Body of pancreas (tissue), 4 donors: ENCODE measurements at places on chromosomes 12 and 14.

DNA sequence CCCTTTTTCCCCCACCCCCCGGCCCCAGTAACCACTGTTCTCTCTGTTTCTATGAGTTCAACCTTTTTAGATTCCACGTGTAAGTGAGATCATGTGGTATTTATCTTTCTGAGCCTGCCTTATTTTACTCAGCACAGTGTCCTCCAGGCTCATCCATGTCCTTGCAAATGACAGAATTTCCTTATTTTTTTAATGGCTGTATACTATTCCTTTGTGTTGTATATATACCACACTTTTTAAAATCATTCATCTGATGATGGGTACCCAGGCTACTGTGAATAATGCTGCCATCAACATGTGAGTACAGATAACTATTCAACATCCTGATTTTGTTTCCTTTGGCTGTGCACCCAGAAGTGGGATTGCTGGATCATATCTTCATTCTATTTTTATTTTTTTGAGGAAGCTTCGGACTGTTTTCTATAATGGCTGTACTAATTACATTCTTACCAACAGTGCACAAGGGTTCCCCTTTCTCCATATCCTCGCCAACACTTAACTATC lies 54.7 kb downstream of the DDX51 start:
- DNase-seq, result no peak

- DNase-seq, result peak; percentile 93
Observed at GRCh38 chr12:12405882-12406281, 49.0 kb downstream of the BORCS5 start.

- no peak for DNase-seq
Observed at GRCh38 chr12:3636328-3636727, 116.6 kb downstream of the CRACR2A start.

GRCh38 chr12:25263594-25263993 lies 12.9 kb upstream of the KRAS start:
- no peak for DNase-seq

DNA sequence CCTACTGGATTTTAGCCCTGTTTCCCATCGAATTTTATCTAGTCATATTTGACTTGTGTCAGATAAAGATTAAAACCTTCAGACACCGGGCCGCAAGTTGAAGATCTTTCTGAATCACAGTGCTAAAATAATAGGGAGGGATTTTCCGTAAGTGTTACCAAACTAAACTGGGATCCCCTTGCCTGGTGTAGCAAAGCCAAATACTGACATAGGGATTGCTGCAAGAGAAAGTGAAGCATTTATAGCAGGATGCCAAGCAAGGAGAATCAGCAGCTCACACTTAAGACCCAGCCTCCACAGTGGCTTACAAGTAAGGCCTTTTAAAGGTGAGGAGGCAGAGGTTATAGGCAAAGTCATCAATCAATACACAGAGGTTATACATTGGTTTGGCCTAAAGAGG lies 147.4 kb downstream of the AKAP6 start:
- DNase-seq, result no peak

DNA sequence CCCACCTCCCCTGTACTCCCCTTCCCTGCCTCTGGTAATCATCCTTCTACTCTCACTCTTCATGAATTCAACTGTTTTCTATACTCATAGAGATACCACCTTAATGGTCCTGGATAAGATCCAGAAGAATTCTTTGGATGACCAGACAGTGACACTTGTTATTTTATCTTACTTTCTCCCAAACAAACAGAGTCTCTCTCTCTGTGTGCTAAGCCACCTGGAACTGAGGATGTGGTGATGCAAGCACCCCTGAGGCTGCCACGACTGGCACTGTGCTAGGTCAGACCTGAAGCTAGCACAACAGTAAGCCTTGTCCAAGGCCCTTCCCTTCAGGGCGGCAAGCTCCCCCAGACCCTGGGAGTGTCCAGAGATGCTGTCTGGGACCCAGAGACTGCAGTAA lies 250.2 kb downstream of the C12orf50 start:
- no peak for DNase-seq

GRCh38 chr12:54329759-54330158 lies 4.8 kb downstream of the COPZ1 start:
- DNase-seq, result no peak

- DNase-seq, result no peak
Observed at GRCh38 chr12:80260269-80260668, 160.9 kb downstream of the OTOGL start.

DNA sequence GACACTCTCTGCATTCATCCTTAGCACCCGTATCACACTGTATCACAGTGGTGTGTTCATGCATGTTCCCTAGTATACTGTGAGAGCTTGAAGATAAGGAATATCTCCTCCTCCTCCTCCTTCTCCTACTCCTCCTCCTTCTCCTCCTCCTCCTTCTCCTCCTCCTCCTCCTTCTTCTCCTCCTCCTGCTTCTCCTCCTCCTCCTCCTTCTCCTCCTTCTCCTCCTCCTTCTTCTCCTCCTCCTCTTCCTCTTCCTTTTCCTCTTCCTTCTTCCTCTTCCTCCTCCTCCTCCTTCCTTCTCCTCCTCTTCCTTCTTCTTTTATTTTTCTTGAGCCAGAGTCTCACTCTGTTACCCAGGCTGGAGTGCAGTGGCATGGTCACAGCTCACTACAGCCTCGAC lies 27.1 kb downstream of the DAO start:
- DNase-seq, result no peak

GRCh38 chr12:32666018-32666417 lies 13.1 kb upstream of the DNM1L start:
- no peak for DNase-seq

GRCh38 chr12:13199592-13199991 lies 3.1 kb downstream of the EMP1 start:
- no peak for DNase-seq

DNA sequence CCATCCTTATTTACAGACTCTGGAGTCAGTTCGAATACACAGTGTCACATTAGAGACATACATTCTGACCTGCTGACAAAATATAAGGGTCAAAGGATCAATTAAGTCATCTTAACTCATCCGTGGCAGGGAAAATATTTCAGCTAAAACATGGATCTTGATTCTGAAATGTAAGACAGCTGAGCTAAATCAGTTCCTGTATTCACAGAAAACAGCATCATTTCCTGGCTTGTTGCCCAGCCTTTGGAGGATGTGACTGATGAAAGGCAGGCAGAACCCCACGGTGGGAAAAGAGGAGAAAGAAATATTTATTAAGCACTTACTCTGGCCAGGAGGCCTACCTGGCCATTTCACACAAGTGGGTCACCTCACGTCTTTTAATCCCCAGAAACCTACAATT lies 101.9 kb downstream of the GAS2L3 start:
- DNase-seq, result peak; percentile 13

- no peak for DNase-seq
Observed at GRCh38 chr12:6322352-6322751, 11.9 kb downstream of the PLEKHG6 start.

DNA sequence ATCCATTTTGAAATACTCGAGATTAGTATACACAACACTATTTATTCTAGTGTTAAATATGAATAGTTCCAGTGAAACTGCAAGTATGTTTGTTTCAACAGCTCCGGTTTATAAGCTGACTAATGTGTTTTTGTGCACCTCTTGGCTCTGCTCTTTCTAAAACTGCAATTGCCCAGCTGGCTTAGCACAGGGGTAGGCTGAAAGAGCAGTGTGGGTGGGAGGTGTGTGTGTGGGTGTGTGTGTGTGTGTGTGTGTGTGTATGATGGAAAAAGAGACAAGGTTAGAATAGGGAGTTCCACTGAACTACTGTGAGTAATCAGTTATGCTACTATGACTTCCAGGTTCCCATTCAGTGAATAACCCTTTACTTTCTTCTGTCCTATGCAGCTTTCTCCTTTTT lies 37.8 kb upstream of the DDHD1 start:
- no peak for DNase-seq

DNA sequence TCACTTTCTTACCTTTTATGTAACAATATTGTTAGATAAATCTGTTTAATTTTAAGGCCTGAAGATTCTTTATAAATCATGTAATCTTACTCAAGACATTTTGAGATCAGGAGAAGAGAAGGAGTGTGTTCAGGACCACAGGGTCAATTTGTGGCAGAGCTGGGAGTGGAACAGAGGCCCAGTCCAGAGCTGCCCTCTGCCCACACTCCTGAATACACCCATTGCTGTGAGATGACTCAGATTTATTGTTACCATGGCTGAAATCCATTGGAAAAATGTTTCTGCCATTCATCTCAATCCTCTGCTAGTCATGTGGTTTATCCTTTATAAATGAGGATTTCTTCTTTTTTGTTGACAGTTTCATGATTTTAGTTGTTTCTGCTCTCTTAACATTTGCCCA lies 100.5 kb upstream of the STXBP6 start:
- no peak for DNase-seq

DNA sequence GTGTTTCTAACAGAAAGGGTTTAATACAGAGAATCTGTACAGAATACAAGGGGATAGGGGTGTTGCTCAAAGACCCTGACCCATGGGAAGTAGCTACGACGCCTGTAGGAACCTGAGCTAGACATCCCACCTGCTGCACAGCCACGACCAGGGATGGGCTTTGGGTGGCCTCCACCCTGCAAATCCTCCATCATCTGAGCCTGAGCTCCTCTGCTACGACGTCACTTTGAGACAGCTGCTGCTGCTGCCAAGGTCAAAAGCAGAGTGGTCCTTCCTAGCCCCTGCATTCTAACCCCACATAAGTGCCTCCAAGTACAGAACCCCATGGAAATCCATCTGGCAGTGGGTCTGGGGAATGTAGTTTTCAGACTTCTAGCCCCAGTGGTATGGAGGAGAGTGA lies 43.8 kb downstream of the JAG2 start:
- DNase-seq, result no peak

DNA sequence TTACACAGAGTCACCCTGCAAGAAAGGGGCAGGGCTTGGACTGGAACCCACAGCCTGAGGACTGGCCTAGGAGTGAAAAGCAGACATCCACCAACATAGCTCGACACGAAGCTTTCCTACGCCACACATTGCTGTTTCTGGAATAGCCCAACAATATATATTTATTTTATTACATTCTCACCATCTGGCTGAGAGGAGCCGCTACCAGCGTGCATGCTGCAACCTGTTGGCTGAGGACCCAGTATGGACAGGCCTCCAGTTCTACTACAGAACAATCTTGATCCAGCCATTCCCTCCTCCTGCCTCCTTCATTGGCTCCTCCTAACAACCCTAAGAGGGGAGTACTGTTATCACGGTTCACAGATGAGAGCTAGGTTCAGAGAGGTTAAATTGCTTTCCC lies 35.6 kb upstream of the TBX5 start:
- DNase-seq, result no peak

DNA sequence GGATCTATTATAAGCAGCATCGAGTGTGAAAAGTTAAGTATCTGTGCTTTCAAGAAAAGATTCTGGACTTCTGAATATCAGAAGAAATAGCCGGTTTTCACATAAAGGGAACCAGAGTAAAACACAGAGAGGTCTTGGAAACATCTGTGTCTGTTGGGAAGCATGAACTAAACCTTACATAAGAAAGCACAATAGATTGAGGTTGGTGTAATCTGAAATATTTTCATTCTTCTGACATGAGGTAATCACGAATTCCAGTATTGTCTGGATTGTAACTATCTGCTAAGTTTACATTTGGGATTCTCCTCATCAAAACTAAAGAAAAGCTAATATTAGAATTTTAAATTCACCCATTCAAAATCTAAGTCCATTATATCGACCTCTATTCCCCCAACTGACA lies 161.3 kb downstream of the CPNE8 start:
- no peak for DNase-seq

DNA sequence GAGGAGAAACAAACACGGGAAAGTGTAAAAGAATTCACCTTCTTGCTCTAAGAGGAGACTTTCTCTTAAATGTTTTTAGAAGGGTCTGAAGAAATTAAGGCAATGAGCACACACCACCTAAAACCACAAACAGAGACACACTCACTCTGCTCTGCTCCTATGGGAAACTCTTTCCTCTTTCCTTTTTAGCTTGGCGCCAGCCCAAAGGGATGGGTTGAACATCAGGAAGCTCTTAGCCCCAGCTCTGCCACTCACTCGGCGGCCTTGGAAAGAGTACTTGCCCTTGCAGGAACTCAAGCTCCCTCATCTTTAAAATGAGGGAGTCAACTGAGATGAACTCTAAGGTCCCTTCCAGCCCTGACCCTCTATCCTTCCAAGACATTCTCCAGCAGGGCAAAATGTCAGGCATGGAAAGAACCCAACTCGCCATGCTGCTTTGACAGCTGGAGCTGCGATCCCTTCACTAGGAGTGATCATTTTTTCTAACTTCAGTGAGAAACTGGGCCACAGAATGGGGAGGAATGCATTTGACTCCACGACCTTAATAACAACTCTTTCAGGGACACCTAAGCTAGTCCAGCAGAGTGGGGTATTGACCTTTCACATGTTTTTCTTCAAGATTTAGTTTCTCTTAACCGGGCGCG lies 980 bp upstream of the RNASE8 start:
- no peak for DNase-seq

DNA sequence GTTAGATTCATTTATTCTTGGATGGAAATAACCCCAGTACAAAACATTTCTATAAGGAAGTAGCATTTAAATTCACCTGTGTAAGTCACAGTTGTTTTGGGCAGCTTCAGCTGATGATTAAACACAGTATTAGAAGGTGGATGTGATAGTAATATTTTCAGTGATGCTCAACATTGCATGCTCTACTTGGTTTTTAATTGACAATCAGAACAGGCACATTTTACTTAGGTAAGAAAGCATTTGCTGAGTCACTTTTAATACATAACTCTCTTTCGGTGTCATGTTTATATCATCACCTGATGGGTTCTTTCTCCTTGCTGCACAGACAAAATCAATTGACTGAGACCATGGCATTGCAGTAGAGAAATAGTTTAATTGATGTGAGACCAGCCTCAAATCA lies 80.7 kb downstream of the CMAS start:
- DNase-seq, result no peak

DNA sequence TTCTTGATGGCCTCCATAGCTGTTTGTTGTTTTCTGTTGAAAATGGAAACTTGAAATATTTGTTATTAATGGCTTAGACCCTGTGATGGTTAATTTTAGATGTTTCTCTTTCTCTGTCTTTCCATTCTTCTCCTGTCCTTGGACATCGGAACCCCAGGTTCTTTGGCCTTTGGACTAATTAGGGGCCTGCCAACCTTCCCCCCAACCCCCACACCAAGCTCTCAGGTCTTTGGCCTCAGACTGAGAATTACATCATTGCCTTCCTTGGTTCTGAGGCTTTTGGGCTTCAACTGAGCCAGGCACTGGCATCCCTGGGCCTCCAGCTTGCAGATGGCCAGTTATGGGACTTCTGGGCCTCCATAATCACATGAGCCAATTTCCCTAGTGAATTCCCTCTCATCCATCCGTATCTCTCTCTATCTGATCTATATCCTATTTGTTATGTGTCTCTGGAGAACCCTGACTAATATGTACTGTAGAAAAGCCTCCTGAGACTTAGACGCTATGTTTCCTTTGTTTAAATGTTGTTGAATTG lies 71.6 kb downstream of the FGD4 start:
- no peak for DNase-seq

GRCh38 chr14:103694572-103695026 lies 20.7 kb downstream of the XRCC3 start:
- no peak for DNase-seq

DNA sequence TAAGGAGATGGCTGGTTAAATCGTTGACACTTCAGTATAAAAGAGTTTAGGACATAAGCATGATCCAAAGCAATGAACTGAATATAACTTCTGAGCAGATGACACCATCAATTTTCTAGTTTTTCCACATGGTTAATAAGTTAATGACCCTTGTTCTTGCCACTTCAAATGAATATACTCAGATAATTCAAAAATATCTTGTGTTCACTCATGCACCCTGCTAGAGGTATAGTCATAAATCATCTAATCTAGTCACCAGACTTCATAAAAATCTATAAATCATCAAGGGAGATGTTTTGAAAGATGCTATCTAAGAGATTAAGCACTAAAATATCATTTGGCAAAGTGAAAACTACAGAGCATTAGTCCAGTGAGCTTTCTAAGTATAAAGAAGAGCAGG lies 131.9 kb downstream of the MDGA2 start:
- DNase-seq, result no peak
